ENCODE measurements at places on chromosomes 2 and 18.

- DNase-seq = no peak
Measured at GRCh38 chr2:134539981-134540380, 178.8 kb downstream of the TMEM163 start.

DNA sequence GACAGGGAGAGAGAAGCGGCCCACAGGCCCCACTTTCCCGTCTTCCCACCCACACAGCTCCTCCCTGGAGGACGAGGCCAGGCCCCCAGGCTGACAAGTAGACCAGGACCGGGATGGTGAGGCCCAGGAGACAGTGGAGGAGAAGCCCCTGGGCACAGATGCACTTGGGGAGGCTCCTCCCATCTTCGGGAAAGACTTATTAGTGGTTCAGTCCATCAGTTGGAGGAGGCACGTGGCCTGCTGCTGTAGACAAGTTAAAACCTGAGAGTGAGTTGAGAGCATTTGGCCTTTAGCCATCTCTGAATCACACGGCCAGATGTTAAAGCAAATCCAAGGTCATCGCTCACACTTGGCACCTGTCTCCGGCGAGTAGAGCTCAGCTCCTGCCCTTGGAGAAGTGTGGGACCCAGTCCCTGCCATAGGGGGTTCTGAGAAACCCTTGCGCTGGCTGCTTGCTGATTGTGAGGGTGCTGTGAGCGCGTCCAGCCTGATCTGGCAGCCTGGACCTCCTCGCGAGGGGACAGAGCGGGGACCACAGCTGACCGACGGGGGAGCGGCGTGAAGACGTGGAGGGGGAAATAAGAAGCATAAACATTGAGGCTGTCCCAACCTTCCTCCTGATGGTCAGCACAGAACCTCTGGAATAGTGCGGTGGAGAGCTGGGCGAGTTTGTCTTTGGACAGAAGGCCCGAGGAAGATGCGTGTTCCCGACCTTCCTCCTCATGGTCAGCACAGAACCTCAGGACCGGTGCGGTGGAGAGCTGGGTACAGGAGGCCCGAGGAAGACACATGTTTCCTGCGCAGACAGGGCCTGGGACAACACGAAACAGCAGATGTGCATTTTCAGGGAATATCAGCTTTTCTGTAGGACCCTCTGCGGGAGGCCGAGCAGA lies 24.7 kb upstream of the ALLC start:
- no peak for DNase-seq

DNA sequence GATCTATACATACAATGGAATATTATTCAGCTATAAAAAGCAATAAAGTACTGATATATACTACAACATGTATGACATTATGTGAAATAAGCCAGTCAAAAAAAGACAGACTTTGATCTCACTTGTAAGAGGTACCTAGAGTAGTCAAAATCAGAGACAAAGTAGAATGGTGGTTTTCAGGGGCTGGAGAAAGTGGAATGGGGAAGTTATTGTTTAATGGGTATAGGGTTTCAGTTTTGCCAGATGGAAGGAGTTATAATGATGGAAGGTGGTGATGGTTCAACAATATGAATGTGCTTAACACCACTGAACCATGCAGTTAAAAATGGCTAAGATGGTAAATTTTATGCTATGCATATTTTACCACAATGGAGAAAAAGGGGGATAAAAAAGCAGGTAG lies 6.3 kb downstream of the COBLL1 start:
- DNase-seq = no peak

DNA sequence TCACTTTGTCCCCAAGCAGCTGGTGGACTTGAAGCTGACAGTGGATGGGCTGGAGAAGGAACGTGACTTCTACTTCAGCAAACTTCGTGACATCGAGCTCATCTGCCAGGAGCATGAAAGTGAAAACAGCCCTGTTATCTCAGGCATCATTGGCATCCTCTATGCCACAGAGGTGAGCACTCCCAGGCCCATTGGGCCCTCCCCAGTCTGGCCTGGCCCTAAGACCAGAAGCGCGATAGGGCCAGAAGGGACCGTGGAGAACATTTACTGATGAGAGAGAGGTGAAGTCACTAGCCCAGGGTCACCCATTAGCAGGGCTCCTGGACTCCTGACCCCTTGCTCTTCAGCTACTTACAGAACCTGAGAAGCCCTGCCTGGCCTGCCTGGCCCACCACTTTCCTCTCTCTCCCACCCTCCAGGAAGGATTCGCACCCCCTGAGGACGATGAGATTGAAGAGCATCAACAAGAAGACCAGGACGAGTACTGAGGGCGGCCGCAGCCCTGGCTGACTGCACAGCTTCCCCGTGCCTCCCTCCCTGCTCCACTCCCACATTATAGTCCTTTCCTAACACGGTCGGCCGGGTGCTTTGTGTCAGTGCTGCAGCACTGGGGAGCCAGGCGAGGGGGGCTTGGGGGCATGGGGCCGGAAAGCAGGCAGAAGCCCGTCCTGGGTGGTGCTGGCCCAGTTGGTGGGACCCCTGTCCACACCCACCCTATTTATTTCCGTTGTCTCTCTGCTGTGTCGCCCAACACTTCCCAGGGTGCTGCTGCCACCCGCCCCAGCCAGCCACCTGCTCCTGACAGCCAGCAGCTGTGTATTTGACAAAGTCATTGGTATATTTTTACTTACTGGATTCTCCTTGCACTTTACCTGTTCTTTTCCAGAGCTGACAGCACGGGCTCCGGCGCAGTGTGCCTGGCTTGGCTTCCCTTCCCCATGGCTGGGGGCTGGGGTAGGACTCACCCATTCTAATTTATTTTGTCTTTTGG lies 6.6 kb upstream of the TMEM214 start:
- DNase-seq = no peak

DNA sequence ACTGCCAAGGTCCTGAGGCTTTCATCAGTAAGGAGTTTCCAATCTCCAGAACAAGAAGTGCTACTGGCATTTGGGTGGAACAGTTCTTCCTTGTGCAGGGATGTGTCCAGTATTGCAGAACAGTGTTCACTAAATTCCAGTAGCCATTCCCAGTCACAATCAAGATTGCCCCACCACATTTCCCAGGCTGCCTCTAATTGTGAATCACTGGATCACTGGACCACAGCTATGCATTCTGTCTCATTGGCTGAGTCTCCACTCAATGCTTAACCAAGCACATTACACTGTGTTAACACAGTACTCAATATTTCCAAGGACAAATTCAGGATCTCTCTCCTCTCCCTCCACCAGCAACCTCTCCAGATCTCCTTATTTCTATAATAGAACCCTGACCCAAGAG lies 160.2 kb upstream of the CCDC150 start:
- DNase-seq = no peak

DNA sequence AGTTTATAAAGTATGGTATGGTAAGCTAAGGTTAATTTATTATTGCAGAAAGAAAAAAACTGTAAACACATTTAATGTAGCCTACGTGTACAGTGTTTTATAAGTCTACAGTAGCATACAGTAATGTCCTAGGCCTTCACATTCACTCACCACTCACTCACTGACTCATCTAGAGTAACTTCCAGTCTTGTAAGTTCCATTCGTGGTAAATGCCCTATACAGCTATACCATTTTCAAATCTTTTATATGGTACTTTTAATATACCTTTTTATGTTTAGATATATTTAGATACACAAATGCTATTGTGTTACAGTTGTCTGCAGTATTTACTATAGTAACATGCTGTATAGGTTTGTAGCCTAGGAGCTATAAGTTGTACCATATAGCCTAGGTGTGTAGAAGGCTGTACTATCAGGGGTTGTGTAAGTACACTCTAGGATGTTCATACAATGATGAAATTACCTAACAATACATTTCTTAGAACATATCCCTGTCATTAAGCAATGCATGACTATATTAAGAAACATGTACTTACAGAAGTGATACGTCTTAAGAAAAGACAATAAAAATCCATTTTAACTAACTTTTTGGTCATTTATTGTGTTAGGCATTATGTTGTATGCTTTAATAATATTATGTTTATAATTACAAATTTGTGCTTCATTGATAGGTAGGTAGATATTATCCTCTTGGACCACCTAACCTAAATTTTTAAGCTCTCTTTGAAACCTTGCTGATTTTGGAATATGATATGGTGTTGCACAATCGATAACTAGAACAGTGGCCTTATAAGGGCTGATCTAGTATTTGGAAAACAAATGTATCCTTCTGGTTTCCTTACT lies 51.9 kb downstream of the VRK2 start:
- no peak for DNase-seq

GRCh38 chr2:235939471-235939870 lies 228.7 kb downstream of the GBX2 start:
- no peak for DNase-seq

- peak; percentile 53 for DNase-seq
Measured at GRCh38 chr2:112194482-112194881, 56.3 kb downstream of the FBLN7 start.

GRCh38 chr2:240060977-240061591 lies 7.8 kb upstream of the OR6B3 start:
- DNase-seq = peak; percentile 61

DNA sequence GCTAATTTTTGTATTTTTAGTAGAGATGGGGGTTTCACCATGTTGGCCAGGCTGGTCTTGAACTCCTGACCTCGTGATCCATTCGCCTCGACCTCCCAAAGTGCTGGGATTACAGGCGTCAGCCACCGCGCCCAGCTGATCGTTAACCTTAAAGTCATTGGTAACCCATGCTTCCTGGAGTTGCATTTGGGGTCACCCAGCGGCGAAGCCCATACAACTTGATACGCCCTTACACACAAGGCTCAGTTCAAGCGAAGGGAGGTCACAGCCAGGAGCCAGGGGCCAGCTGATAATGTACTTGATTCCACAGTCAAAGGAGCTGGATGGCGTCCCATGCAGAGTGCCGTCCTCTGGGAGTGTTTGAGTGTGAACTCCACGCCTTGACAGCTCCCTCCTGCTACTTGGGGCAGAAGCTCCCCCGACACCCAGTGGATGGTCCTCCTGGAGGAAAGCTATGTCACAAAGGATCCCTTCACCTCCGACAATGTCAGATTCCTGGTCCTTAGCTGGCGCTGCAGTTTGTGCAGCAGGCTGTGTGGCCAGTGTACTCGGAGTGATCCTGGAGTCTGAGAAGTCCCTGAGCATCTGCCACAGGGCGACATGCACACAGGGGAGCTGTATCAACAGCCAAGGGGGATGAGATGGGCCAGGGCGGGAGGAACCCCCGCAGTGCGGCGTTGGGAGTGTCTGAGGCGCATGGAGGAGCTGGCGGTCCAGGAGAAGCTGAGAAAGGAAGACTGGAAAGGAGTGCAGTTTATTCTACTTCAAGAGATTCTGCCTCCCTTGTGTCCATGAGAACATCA lies 7.9 kb downstream of the CLHC1 start:
- peak; percentile 6 for DNase-seq

DNA sequence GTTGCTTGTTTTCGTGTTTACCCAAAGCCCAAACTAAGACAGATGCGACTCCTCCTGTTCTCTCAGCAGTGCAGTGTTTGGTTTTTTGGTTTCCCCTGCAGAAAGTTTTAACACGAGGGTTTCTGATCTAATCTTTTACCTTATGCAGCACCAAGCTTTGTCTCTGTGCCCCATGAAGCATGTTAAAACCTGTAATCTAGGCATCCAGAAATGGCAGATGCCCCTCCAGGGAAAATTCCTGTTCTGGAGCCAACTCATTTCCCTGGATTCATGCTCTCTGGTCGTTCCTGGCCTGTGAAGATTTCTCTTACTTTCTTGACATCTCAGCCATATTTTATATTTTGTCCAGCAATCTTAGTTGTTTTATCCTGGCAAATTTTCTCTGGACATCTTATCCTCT lies 91.5 kb downstream of the LTBP1 start:
- DNase-seq = no peak

DNA sequence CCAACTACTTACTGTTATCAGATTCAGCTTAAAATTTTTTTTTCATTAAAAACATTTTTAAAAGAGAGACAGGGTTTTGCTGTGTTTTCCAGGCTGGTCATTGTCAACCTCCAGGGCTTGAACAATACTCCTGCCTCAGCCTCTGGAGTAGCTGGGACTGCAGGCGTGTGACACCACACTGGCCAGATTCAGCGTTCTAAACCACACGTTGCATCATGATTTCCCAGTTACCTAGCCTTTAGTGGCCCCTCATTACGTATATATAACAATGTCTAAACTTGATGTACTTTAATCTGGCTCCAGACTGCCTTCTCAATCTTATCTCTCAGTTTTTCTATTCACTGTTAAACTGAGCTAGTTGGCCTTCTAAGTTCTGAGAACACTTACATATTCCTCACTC lies 89.6 kb downstream of the COMMD1 start:
- no peak for DNase-seq

- no peak for DNase-seq
Measured at GRCh38 chr2:26971911-26972786, 1.7 kb downstream of the MAPRE3 start.

Data from CD4-positive, alpha-beta T cell treated with Interleukin-6 for 4 hours (primary cell).